ENCODE measurements at places on chromosomes 6 and 20.

DNA sequence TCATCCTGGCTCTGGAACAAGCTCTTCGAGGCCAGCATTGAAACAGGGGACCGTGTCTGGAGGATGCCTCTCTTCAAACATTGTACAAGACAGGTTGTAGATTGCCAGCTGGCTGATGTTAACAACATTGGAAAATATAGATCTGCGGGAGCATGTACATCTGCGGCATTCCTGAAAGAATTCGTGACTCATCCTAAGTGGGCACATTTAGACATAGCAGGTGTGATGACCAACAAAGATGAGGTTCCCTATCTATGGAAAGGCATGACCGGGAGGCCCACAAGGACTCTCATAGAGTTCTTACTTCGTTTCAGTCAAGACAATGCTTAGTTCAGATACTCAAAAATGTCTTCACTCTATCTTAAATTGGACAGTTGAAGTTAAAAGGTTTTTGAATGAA lies 3.6 kb upstream of the CDKN1A start:
- no peak for DNase-seq

DNA sequence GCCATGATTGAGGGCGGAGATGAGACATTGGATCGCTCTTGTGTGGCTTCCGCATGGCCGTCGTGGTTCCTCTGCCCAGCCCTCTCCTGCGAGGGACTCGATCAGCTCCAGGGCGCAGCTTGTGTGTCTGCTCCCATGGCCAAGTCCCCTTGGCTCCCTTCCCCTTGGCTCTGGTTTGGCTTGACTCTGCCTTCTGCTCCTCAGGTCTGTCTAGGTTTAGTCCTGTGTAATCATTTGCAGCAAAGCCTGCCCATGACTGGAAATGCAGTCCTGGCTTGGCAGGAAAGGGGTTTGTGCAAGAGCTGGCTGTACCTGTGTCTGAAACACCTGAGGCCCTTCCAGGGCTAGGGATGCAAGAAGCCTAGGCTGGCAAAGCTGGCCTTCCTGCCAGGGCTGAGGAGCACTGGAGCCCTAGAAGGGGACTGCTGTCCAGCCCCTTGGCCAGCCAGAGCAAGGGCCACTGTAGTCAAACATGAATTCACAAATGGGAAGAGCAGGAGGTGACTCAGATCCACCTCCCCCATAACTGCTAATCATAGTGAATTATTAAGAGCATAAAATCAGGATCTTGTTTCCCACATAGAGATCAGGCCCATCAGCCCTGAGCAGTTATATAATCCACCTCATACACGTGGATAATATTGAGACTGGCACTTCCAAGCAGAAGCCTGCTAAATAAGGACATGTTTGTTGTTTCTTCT lies 196.8 kb downstream of the FARS2 start:
- DNase-seq, result no peak

DNA sequence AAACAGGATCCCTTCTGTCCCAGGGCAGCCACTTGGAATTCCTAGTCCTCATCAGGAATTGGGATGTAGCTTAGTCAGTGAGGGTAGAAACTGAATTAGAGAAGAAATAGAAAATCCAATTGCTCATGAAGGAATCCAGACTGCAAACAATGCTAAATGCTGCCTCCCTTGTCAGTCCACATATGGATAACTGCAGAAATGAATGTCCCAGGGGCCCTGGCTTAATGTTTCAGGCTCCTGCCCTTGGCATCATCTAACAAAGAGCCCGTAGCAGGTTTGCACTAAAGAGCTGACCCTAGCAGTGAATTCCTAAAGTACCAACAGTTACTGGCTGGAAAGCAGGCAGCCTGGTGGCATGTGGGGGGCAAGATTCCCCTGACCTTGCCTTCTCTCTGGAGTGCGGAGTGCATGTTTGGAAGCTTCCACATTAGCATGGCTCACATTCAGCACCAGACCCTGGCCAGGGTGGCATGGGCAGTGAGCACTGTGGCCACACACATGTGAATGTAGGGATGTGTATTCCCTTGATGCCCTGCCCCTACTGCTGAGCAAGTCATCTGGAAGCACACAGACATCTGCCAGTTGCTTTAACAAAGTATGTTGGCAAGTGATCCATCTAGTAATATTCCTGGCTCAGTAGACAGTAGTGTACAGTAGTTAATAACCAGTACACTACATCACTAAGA lies 394.5 kb downstream of the CDC5L start:
- DNase-seq, result no peak

- DNase-seq, result no peak
These were observed 12.1 kb downstream of the NRSN2 start for GRCh38 chr20:358891-359555.

DNA sequence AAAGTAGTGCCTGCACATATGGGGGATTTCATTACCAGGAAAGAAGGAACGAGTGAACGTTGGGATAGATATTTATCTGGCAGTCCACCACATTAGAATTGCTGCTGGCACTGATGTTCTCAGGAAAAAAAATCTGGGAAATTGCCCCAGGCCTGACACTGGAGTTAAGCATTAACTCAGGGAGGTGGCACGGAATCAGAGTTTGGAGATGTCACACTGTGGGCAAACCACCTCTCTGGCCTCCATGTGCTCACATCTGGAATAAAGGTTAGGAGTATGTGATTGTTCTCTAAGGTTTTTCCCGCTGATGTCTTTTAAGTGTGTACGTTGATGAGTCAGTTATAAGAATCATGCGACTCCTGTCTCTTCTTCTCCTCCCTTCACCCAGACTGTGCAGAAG lies 7.9 kb downstream of the TGM3 start:
- DNase-seq, result no peak

All from stimulated activated CD4-positive, alpha-beta T cell treated with anti-CD3 and anti-CD28 coated beads, TNF-alpha, amount 100 ng/mL, for 4 hours (primary cell).